Cardiac muscle cell (in vitro differentiated cells and primary cell): ENCODE measurements at places on chromosomes 2 and 18.
A peak's percentile ranks its signal among the peaks of the same experiment; 100 is the strongest.

DNA sequence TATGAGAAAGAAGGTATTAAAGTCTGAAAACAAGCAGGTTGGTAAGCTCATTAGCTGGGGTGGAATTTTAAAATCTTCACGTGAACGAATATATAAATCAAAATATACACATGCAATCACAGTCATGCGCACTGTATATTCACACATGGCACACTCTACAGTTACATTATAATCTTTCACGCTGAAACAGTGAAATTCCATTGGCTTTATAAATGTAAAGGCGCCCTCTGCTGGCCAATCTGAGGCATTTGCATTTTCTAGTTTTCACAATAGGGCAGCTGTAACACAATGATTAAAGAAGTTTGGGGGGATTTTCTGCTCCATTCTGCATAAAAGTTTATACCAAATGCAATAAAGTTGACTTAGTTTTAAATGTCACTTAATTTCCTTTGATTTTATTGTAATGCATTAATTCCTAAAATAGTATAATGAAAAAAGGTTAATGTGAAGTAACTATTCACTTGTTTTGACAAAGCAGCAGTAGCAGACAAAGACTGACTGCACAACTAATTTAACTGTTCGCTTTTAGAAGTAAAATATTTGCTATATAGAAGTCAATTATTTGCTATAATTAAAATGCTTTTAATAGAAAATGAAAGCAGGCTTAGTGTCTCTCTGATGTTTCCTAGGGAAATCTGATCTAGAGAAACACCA, 17.2 kb downstream of the IFIH1 start:
- H3K27me3 ChIP-seq, result no peaks in the 10 kb centered on the region
- H3K27ac ChIP-seq, result no peak overlapping the region
- H3K4me1 ChIP-seq, result no peaks in the 10 kb centered on the region
- no peaks in the 10 kb centered on the region for H3K36me3 ChIP-seq
- peak; percentile 78 for DNase-seq
- H3K4me3 ChIP-seq, result no peak overlapping the region

DNA sequence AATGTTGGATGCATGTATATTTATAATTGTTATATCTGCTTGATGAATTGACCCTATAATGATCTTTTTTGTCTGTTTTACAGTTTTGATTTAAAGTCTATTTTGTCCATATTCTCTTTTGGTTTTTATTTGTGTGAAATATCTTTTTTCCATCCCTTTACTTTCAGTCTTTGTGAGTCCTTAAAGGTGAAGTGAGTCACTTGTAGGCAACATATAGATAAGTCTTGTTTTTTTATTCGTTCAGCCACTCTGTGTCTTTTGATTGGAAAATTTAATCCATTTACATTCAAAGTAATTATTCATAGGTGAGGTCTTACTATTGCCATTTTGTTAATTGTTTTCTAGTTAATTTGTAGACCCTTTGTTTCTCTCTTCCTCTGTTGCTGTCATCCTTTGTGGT, 62.5 kb downstream of the NUP35 start:
- no peak overlapping the region for H3K4me3 ChIP-seq
- H3K27me3 ChIP-seq, result no peaks in the 10 kb centered on the region
- H3K4me1 ChIP-seq, result no peaks in the 10 kb centered on the region
- DNase-seq, result no peak
- H3K36me3 ChIP-seq, result no peaks in the 10 kb centered on the region

DNA sequence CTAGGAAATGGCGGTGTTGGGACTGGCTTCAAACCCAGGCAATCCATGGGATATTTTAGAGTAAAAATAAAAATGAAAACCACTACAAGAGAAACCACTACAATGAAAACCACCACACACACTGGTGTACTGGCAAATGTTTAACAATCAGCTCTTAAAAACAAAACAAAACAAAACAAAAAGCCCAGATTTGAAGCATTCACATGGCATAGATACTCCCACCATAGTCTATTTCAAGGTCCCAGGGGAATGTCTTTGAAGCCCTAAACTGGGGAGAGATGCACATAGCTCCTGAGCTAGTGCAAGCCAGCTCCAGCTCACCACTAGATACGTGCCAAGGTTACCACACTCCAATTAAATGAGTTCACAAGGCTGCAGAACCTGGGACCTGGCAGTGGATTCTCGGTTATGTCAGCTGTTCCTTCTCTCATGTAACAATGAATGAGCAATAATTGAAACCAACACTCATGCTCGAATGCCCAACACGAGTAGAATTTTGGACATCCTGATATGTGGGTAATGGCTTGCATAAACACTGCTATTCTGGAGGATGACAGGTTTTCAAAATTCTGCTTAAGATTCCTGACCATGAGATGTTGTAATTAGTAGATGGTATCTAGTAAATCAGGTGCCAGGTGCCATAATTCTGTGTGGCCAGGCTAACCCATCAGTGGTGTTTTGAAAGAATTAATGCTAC, 102.2 kb downstream of the OSBPL6 start:
- no peaks in the 10 kb centered on the region for H3K36me3 ChIP-seq
- H3K27me3 ChIP-seq, result no peaks in the 10 kb centered on the region
- no peak for DNase-seq

DNA sequence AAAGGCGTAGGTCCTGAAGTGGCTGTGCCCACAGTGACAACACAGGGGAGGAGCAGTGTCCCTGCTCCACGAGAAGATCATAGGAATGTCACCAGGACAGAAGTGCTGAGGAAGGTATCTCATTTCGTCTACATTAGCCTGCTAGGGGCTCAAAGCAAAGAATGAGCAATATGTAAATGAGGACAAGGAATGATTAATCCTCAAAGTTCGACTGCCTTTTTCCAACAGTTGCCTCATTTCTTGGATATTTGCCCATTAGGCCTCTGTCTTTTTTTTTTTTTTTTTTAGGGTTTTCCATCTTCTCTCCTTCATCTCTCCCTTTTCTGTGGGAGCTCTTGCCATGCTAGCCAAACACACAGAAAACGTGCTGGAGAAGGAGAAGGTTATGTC, 105.2 kb upstream of the ARHGAP28 start:
- DNase-seq, result no peak
- H3K36me3 ChIP-seq, result no peaks in the 10 kb centered on the region
- no peaks in the 10 kb centered on the region for H3K27me3 ChIP-seq
- no peak overlapping the region for H3K27ac ChIP-seq
- no peak overlapping the region for H3K4me3 ChIP-seq

- H3K36me3 ChIP-seq, result no peaks in the 10 kb centered on the region
- H3K4me3 ChIP-seq, result no peak overlapping the region
- H3K27ac ChIP-seq, result no peak overlapping the region
- H3K27me3 ChIP-seq, result no peaks in the 10 kb centered on the region
- H3K4me1 ChIP-seq, result peaks cover 4% of the 10 kb centered on the region
Measured at GRCh38 chr2:240786871-240787311, 33.1 kb downstream of the KIF1A start.

DNA sequence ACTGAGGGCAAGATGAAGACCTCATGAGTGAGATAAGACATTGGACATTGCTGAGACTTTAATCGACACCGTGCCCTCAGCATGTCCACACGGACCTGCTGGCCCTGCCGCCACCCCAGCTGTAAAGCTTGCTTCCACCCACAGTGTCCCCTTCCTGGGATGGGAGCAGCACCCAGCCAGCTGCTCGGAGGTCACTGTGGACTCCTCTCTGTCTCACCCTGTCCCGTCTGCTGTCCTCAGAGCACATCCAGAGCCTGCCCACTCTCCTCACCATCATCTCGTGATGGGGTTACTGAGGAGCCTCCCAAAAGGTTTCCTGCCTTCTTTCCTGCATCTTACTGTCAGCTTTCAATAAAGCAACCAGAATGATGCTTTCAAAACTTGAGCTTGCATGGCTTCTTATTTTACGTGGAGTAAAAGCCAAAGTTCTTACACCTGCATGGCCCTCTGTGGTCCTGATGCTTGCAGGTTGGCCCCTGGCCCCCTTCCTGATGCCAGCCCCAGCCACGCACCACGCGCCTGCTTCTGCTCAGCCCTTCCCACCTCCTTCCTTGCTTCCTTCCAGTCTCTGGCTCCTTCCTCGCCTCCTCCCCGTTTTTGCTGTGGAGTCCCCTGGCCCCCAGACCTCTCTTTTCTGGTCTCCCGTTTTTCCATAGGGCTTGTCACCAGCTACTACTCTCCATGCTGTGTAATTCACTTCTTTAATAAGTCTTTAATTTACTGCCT, 67.0 kb downstream of the DGKD start:
- H3K27me3 ChIP-seq, result no peaks in the 10 kb centered on the region
- no peak overlapping the region for H3K27ac ChIP-seq
- H3K4me1 ChIP-seq, result peaks cover 16% of the 10 kb centered on the region
